ENCODE measurements at places on chromosomes 2 and 18.

- peak; percentile 41 for DNase-seq
Measured at GRCh38 chr18:54828281-54828881, at the start of gene RAB27B. Gene RAB27B (plus strand): TSS chr18:54828477. CDS start chr18:54877586, 49,109 bp downstream.

GRCh38 chr2:61463769-61464475, 7.0 kb downstream of the USP34 start:
- DNase-seq = no peak

GRCh38 chr2:63861220-63861822, 19.6 kb downstream of the UGP2 start:
- no peak for DNase-seq

DNA sequence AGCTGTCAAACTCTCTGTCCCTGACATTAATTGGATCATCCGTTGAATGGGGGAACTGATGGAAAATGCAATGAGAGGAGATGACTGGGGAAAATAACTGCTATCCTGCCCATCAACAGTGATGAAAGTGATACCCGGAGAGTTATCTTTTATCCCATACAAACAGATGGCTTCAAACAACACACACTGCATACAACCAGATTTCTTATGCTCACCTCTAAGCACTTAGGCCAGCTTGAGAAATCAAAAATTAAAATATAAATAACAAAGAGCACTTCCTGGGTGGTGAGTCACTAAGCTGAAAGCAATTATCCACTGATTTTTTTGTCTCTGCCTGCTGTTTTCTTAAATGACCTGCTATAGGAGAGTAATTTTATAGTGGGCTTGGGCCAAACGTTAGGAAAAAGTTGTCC, 237.6 kb upstream of the RGPD4 start:
- DNase-seq = no peak

DNA sequence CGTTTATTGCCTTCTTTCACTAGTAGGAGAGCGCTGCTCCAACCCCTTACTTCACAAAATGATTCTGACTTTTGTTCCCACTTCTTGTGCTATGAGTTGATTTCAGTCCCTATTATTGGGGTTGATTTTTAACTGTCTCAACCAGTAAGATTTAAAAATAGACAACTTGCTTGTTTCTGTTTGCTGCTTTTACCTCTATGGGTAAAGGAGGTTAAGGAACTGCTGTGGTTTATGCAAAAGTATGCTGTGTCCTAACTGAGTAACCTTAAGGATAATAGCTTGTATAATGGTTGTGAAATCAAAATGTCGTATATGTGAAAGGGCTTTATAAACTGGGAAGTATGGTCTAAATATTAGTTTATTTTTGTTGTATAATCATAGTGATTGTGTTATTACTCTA, 22.6 kb downstream of the ALMS1 start:
- DNase-seq = no peak

- DNase-seq = no peak
Measured at GRCh38 chr2:44932079-44932478, 9.4 kb upstream of the SIX3 start.

DNA sequence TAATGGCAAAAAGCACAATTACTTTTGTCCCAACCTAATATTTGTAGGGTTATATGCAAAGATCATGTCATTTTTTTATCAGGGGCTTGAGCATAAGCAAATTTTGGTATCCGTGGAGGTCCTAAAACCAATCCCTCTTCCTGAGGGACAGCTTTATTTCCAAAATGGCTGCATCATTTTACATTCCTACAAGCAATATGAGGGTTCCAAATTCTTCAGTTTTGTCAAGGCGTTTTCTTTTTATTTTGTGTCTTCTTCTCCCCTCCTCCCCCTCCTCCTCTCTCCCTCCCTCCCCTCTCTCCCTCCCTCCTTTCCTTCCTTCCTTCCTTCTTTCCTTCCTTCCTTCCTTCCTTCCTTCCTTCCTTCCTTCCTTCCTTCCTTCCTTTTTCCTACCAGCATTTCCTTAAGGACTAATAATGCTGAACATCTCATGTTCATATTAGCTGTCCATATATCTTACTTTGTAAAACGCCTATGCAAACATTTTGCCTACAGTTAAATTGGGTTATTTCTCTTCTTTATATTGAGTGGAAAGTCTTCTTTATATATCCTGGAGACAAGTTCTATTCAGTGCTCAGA, 881.8 kb downstream of the DCDC2C start:
- no peak for DNase-seq

- no peak for DNase-seq
Measured at GRCh38 chr2:62248226-62248625, 52.3 kb downstream of the B3GNT2 start.

- DNase-seq = no peak
Measured at GRCh38 chr2:74571058-74571457, 16.5 kb downstream of the DOK1 start.

DNA sequence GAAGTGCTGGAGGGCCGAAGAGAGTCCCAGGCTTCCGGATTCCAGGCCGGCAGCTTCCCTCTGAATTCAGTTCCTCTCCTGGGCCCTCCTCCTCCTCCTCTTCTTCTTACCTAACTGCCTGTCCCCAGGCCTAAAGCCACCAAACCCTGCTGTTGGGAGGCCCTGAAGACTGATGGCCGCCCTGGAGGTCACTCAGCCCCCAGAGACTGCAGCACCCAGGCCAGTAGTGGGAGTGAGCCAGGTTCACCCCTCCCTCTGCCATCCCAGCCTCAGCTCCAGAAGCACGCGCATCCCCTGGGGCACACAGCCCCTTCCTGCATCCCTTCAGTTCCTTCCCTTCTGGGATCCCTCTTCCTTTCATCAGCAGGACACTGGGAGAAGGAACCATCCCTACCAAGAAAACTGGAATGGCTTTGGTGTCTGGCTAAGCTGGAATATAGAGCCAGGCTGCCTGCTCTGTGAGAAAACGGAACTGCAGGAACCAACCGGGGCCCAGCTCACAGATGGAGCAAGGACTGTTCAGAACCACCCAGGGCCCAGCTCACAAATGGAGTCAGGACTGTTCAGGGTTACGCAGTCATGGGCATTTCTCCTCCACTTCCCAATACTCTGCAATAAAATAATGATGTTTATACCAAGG, 127.4 kb downstream of the NDUFA10 start:
- no peak for DNase-seq

DNA sequence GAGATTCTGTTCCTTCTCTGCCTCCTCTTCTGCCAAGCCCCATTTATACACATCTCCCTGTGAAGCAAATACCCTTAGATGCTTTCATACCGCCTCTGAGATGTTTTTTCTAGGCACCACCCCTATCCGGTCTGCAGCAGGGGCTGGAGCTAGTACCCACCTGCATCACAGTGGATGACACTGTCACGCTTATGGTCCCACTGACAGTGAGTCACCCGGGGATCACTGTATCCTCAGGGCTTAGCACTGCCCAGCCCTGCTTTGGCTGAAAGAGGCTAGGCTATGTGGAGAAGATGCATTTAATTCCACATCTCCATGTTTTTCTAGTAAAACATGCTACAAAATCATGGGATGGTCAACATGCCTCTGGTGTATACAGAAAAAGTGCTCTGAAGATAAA, 9.9 kb downstream of the FABP1 start:
- DNase-seq = no peak

DNA sequence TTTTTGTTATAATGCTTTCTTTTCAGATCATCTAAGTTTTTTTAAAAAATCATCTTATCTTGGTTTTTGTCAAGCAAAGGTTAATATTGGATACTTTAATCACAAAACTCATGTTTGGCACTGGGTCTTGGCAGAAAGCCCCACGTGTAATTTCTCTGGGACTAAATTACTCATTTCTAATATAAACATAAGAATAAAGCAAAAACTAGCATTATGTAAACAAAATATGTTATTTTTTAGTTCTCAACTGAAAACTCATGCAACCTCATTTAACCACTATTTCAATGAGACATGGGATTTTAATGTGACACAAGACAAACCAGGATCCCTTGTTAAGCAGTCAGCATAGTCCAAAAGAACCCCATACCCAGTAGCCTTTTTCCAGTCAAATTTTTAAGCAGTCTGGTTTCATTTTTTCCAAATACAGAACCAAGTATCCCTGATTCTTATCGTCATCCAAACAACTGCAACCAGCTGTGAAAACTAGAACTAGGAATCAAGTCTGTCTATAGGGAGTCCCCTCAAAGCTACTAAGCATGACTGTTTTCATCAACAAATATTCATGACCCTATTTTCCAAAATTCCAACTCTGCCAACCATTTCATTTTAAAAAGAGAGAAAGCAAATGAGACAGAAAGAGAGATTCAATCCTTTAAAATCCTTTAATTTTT, 27.1 kb downstream of the PID1 start:
- no peak for DNase-seq

GRCh38 chr2:232533944-232534710, 5.4 kb upstream of the CHRNG start:
- no peak for DNase-seq

DNA sequence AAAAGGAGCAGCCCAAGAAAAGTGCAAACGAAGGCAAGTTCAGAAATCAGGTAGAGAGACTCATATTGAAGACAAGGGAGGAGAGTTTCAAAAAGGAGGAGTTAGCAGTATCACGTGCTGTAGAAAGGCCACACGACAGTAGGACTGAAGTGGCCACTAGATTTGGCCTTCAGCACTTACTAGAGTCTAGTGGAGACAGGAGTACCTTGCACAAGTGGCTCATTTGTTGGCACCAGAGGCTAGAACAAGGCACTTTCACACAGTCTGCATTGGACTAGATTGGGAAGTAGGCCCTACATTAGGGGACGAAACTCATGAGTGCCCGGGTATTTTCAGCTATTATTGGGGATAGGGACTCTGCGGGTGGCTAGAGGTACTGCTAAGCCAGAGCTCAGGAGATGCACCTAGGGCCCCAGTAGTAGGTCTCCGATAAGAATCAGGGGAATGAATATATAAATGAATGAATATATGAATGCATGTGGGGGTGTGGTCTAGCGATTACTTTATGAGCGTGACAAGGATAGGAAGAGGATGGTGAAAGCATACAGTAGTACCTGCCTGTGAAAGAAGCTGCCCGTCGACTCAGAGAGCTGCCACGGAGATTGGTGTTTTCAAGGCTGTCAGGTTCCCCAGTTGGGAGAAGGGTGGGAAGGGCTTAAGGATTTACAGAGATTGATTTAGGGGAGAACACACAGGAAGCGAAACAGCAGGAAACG, 1.4 kb upstream of the NCOA1 start:
- DNase-seq = no peak

DNA sequence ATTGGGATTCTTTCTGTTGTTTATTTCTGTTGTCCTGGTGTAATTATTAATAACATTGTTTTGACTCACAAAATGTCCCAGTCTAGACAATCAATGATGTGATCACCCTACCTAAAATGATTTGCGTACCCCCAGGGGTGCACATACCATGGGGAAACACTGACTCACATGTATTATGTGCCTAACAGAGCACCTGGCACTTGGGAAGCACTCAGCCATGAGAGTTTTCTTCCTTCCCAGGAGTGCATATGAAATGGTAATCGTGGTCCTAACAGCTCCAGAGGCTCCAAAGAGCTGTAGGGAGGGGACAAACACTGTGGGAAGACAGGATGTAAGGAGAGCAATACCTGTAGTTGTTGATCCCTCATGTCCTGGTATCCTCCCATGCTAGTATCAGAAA, 187.8 kb upstream of the ERBB4 start:
- DNase-seq = no peak

GRCh38 chr2:110984694-110985490, 135.8 kb upstream of the BCL2L11 start:
- no peak for DNase-seq

DNA sequence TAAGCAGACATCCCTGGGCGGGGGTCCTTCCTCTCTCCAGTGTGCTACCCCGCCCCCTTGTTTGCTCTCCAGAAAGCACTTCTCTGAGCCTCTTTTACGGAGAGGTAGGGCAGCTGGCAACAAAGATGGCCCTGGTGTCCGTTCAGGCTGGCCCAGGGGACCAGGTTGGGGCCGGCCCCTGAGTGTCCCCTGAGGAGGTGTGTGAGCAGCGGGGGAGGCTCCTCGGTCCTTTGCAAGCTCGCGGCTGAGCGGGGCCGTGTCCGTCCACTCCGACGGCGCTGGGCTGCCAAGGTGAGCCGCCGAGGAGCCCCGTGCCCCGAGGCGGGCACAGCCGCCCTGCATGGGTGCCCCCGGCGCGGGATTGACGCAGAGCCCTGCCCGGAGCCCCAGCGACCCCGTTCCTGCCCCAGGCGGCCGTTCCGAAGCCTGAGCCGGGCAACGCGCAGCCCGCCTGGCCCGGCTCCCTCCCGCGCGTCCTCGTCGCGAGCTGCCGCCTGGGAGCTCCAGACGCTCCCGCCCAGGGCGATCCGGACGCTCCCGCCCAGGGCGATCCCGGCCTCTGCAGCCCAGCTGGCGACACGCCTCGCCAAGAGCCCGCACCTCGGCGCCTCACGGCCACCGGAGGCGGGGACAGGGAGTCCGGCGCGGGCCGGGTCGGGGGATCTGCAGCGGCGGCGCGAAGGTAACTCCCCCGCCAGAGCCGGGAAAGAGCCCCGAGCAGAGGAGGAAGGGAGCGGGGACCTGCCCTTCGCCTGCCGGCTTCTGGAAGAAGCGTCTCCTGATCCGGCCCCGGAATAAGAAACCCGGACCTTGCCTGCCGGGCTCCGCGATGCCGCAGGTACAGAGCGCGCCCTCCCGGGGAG, at the start of gene PROKR1:
Gene PROKR1, plus strand, starts transcription at position 569 of the 863 bp plus-strand sequence. CDS start 2,243 bp downstream, outside the sequence.
- DNase-seq = no peak

DNA sequence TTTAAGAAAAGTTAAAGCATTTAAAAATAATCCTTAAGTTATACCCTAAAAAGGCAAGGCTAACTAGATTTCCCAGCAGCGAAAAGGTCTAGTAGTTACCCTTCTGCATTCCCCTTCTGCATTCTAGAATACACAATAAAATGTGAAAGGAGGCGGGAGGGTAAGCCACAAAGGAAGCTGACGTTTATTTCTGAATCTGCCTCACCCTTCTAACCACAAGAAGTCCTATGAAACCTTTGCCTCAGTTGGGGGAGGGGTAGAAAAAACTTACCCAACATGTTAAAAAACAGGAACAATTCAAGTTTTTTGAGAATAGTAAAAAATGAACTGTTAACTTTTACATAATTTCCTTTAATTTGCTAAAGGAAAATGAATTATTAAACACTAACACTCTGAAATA, 11.3 kb downstream of the STK17B start:
- no peak for DNase-seq

DNA sequence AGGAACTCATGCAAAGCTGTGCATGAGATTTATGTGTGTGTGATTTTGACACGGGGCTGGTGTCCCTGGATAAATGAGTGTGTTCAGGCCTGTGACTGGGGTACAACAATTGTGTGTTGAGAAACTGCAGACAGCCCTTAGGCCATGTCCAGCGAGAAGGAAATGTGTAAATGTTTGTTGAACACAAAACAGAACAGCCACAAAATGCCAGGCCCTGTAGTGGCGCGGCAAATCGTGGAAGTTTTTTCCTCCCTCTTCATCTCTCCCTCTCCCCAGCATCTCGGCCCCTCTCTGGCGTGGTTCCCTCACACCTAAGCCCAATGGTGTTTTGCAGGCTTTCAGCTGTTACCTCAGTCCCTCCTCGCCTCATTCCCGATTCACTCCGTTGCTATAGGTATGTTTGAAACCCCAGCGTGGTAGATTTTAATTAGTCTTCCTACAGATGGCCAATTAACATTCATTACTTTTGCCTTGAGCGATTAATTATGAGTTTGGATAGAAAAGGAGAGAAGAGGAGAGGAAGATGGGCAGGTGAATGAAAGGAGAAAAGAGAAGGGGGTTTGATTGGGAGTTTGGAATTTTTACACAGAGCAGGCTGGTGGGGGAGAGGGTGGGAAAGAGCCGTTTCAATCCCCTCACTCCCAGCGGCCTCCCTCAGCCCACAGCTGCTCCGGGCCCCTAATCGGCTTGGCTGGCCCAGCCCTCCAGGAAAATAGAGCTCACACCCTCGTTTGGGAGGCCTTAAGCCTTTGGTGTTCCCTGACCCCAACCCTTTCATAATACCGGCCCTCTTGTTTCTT, 10.8 kb downstream of the SPR start:
- DNase-seq = no peak
